Endodermal cell (in vitro differentiated cells): ENCODE measurements at places on chromosomes 13 and 19.

DNA sequence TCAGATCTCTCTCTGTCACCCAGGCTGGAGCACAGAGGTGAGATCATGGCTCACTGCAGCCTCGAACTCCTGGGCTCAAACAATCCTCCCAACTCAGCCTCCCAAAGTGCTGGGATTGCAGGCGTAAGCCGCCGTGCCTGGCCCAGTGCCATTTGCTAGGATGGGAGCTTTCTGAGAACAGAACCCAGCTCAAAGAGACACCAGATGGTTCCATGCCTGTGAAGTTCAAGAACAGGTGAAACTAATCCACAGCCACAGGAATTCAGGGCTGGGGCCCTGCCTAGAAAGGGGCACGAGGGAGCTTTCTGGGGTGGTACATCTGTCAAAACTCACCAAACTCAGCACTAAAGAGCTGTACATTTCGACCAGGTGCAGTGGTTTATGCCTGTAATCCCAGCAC, 4.2 kb downstream of the SLC7A9 start:
- no peak for DNase-seq

DNA sequence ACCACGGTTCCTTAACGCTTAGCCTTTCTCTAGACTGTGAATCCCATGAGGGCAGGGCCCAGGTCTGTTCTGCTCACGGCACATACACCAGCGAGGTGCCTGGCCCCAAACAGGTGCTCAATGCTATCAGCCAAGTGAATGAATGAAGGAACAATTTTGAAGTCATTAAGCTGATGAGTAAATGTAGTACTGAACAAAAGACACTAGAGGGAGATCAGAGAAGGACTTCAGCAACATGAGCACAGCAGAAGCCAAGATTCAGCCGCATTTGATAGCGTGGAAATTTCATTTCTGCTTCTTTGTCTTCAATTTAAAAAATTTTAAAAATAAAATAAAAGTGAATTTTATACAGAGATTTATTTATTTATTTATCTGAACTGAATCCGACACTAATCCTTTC, 20.1 kb upstream of the MYO16 start:
- DNase-seq, result no peak

DNA sequence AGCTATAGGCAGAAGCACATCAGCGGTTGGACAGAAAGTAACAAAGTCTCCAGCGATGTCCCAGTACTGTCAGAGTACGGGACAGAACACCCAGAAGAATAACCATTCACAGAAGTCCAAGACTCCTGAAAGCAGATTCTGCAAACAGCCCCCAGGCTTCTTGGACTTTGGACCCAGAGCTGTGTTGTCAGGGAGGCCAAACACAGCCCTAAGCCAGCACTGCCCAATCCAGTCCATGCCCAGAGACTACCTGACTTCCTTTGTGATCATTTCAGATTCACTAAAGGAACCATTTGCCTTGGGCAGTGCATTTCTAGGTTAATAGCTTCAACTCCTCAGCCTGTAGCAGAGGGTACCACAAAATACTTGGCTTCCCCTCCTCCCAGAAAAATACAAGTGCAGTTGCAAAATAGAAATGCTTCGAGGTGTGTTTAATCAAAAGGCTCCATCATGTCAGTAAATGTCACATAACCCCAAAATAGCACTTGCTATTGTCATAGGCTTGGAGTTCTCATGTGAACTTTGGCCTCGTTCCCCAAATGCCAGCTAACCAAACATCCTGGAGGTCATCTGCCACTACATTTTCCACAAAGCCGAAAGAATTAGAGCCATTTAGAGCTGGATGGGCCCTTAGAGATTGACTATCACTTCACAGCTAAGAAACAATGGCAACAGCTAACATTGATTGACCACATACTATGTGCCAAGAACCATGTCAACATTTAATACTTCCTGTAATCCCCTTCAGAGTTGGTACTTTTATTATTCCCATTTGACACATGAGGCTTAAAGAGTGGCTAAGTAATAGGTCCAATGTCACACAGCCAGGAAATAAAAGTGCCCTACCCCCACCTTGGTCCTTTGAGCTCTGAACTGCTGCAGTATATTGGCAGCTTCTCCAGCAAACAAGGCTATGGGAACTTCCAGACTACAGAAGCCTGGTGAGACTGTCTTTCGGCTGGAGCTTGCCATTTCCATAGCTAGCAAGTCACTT, 329.9 kb downstream of the FOXO1 start:
- DNase-seq, result no peak

DNA sequence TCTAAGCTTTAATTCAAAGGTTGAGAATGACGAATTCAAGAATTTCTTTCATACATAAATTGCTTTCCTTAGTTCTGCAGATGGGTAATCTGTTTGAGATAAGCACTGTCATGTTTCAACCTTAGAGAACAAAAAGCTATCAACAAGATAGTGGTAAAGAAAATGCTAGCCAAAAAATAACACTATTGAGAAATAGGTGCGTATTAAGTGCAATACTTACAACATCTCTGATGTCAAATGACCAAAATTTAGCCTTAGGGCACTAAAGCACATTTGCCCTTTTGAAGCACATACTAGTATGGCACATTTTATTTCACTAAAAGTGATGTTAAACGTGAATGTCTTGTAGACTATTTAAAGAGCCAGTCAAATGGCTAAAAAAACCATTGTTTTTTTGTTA, 4.9 kb downstream of the KBTBD6 start:
- DNase-seq, result no peak

- peak; percentile 90 for DNase-seq
Observed at GRCh38 chr13:26051657-26052311, at the start of gene SHISA2. SHISA2 (minus strand) TSS chr13:26052016; CDS start chr13:26050975, 1,041 bp downstream.

DNA sequence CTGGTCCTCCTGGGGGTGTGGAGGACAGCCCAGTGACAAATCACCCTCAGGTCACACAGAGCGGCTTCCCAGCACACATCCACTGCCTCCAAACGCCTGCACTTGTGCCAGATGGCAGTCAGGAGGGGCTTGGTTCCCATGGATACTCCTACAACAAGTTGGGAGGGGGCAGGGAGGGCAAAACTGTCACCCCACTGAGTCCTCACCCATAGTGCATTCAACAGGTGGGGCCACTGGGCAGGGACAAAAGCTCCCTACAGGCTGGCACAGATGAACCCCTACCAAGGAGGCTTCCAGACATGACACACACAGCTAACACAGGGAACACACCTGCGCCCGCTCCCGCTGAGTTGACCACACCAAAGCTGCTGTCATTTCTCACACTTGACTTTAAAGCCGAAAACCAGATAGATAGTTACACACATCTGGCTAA, 120.5 kb downstream of the STK24 start:
- DNase-seq, result no peak

DNA sequence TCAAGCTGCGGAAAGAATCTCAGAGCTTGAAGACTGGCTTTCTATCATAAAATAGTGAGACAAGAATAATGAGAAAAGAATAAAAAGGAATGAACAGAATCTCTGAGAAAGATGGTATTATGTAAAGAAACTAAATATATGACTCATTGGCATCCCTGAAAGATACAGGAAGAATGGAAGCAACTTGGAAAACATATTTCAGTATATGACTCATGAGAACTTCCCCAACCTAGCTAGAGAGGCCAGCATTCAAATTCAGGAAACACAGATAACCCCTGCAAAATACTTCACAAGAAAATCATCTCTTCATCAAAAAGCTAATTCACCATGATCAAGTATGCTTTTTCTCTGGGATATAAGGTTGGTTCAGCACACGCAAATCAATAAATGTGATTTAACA, 2318.0 kb downstream of the PCDH9 start:
- DNase-seq, result no peak

GRCh38 chr13:50762969-50763567, 80.4 kb downstream of the DLEU7 start:
- no peak for DNase-seq

- DNase-seq, result no peak
Observed at GRCh38 chr19:31285744-31286143, 63.5 kb downstream of the TSHZ3 start.

DNA sequence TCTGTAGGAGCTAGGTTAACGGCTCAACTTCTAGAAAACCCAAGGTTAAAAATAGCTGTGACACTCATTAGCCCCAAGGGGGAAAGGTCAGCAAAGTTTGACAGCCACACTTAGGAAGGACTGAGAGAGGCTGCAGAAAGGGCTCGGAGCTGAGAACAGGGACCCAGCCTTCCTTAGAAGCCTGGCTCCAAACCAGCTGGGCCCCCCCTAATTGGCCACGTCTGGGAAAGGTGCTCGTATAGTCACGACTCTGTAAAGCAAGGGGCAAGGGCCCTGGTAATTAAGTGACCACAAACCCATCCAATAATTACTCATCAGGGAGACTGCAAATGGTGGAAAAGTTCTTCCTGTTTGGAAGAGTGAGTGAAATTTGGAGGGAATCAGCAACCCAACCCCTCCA, 90.5 kb downstream of the RNASEH2B start:
- DNase-seq, result no peak

- no peak for DNase-seq
Observed at GRCh38 chr13:85551012-85551411, 248.2 kb downstream of the SLITRK6 start.

GRCh38 chr13:38473305-38473704, 123.7 kb downstream of the UFM1 start:
- DNase-seq, result no peak

- no peak for DNase-seq
Observed at GRCh38 chr19:56725829-56726424, 54.4 kb upstream of the ZNF835 start.

- no peak for DNase-seq
Observed at GRCh38 chr19:22735911-22736645, 47.9 kb downstream of the ZNF99 start.

GRCh38 chr19:40663695-40664692, 26.5 kb downstream of the NUMBL start:
- DNase-seq, result no peak

- DNase-seq, result peak; percentile 62
Observed at GRCh38 chr19:49679771-49680413, 2.8 kb downstream of the PRMT1 start.

- DNase-seq, result no peak
Observed at GRCh38 chr19:17031741-17032140, 5.1 kb upstream of the CPAMD8 start.

DNA sequence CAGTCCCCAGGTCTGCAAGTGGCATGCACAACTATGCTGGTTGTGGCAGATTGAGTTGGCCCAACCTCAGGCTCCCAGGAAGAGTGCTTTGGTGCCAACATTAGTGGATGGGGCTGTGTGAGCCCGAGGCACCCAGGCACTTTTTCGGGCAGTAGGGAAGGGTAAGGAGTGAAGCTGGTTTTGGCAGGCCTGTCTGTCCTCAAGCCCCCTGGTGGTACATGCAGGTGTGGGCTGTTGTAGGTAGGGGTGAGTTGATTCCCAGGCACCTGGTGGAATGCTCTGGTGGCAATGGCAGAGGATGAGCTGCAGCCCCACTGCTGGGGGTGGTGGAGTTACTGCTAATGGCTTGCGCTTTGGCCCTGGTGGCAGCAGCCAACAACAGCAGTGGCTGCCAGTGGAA, 723.7 kb upstream of the SLITRK1 start:
- DNase-seq, result peak; percentile 87

GRCh38 chr19:41755328-41755913, at the start of gene CEACAM6:
CEACAM6 (plus strand) TSS chr19:41755530; CDS start chr19:41755639, 109 bp downstream.
- DNase-seq, result peak; percentile 51

GRCh38 chr19:50203281-50204080, at the start of gene MYH14:
MYH14 (plus strand) TSS chr19:50203622; CDS start chr19:50210366, 6,744 bp downstream.
- DNase-seq, result peak; percentile 98

DNA sequence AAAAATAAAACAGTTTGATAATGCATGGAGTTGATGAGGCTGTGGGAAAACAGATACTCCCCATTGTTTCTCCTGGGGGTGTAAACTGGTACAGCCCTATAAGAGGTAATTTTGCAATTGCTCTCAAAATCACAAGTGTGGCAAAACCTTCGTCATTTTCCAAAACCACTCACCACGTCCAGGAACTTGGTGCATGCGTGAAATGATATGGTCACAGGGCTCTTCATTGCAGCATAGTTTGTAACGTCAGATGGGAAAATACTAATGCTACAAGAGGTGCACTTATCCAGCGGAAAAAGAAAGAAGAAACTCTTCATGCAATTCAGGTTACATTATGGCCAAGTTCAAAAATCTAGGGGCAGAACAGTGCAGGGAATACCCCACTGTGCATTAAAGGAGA, 11.9 kb upstream of the PLAUR start:
- DNase-seq, result no peak

- peak; percentile 66 for DNase-seq
Observed at GRCh38 chr13:111518161-111518792, 197.8 kb downstream of the TEX29 start.

DNA sequence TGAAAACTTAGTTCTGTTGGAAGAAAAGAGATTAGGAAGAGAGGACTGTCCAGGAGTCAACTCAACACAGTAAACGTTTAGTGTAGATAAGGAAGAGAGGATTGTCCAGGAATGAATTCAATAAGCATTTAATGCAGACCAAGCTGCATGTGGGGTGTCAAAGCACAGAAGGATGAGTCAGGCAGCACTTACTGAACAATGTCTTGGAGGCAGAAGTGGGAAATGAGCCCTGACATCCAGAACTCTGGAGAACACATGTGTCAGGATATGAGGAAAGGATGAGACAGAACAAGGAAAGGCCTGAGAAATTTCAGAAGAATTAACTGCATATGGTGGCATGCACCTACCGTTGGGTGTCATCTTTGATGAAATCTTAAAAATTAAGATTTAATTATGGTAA, 429.2 kb upstream of the HTR2A start:
- no peak for DNase-seq

DNA sequence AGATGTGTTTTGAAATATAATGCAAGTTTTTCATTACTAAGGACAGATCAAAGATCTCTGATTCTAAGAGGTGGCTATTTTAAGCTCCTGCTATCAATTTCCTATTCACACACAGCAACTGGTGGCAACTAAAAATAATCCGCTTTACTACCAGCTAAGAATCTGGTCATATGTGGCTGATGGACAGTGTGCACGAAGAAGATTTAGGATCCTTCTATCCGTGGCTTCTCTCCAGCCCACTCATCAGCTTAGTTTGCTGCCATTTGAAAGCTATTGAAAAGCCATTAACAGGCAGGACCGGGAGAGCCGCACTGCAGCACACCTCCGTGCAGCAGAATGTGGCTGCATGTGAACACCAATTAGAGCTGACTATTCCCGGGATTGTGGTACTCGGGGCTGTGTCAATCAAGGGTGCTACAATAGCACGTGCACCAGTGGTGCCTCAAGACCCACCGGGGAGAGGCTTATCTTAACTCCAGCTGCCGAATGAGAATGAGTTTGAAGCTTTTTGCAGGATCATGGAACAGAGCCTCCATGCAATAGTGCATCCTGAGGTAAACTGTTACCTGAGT, at the start of gene MYO16:
MYO16 (plus strand) TSS at position 431 of the 572 bp plus-strand sequence. CDS start 234 bp downstream, outside the sequence.
- no peak for DNase-seq

GRCh38 chr19:2223959-2224358, 12.2 kb downstream of the PLEKHJ1 start:
- no peak for DNase-seq

DNA sequence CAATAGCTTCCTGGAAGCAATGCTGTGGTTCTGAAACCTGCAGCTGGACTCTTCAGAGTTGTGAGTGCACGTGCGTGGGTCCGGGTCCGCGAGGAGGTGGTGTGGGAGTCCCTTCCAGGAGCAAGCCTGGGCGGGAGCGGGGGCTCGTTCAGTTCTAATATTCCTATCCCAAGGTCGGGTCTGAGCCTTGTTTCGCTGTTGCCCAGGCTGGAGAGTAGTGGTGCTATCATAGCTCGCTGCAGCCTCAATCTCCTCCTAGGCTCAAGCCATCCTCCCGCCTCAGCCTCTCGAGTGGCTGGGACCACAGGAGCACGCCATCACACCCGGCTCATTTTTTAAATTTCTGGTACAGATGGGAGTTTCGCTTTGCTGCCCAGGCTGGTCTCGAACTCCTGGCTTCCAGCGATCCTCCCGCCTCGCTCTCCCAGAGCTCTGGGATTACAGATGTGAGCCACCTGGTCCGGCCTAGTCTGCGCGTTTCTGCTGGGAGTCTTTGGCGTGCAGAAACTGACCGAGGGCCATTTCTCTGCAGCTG, 625 bp downstream of the ZFP82 start:
- DNase-seq, result peak; percentile 71

- DNase-seq, result peak; percentile 64
Observed at GRCh38 chr13:112669881-112670499, 19.8 kb upstream of the ATP11A start.
